ENCODE measurements at places on chromosomes 2 and 18.

DNA sequence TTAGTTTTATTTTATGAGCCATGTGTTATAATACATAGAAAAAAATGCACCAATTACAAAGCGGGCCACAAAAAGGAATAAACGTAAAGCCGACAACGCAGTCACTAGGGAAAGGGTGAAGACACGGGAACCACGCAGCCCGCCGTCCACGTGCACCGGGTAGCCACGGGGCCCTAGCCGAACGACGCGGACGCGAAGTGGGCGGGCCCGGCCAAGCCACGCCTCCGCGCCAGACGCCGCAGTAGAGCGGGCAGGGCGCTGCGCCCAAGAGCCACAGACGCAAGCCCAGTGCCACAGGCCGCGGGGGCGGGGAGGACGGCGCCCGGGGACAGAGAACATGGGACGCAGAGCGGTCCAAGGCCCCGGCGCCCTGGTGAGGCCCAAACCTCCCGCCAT lies at the start of gene DUSP28:
Gene DUSP28 (plus strand): TSS at position 274 of the 396 bp plus-strand sequence. CDS start 328 bp downstream, outside the sequence.
- DNase-seq, result peak; percentile 87

GRCh38 chr2:78132391-78133370 lies 610.5 kb upstream of the LRRTM4 start:
- no peak for DNase-seq

- no peak for DNase-seq
Measured at GRCh38 chr2:219155054-219155644, 5.5 kb downstream of the NHEJ1 start.

GRCh38 chr2:175107146-175107545 lies 60.9 kb downstream of the ATF2 start:
- DNase-seq, result no peak

DNA sequence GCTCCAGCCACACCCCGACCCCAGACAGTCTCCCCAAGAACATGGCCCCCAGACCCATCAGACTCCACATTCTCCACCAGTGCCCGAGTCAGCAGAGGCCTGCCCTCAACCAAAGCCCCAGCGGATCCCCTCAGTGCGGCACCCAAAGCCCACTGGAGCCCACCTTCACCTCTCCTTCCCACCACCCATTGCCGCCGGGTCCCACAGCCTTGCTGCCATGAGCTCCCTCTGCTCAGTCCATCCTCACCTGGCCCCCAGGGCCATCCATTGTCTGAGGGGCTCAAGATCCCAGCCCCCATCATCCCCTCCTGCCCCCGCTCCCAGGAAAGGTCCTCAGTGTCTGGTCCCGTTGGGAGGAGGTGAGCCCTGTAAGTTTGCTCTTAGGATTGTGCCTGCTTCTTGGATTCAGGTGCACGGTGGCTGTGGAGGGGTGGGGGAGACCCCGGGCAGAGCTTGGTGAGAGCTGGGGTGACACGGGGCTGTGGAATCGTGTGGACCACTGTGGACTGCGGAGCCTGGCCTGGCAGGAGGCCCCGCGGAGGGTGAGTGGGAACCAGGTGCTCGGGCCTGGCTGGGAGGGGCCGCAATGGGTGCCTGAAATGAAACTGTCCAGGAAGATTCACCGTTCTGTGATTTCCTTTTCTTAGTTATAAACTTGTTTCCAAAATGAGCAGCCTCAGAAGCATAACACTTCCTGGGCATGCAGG lies 32.7 kb upstream of the GPC1 start:
- peak; percentile 35 for DNase-seq

- DNase-seq, result no peak
Measured at GRCh38 chr18:21315741-21316197, 73.7 kb downstream of the GREB1L start.

- DNase-seq, result no peak
Measured at GRCh38 chr2:183040604-183041003, 2.3 kb upstream of the NCKAP1 start.

DNA sequence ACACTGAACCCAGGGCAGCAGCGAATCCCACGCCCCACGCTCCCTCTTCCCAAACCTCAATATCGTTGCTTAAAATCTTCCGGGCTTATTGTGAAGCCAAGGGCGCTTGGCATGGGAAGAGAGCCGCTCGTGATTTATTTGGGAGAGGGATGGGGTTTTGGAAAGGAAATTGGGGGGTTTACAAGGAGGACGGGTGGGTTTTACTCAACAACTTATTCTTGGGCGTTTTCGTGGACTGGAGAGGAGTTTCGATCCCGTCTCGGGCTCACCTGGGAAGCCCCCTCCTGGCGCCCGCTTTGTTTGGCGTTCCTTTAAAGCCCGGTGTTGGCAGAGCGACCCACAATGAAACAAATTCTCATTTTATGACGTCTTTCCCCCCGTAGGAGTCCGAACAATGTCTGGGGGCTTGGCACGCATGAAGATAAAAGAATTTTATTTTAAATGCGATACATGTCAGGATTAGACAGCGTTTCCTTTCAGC lies 135.3 kb downstream of the INSIG2 start:
- no peak for DNase-seq

- DNase-seq, result no peak
Measured at GRCh38 chr2:145760781-145761649, 1241.1 kb upstream of the ZEB2 start.

GRCh38 chr2:1806254-1806653 lies 61.9 kb upstream of the PXDN start:
- no peak for DNase-seq

DNA sequence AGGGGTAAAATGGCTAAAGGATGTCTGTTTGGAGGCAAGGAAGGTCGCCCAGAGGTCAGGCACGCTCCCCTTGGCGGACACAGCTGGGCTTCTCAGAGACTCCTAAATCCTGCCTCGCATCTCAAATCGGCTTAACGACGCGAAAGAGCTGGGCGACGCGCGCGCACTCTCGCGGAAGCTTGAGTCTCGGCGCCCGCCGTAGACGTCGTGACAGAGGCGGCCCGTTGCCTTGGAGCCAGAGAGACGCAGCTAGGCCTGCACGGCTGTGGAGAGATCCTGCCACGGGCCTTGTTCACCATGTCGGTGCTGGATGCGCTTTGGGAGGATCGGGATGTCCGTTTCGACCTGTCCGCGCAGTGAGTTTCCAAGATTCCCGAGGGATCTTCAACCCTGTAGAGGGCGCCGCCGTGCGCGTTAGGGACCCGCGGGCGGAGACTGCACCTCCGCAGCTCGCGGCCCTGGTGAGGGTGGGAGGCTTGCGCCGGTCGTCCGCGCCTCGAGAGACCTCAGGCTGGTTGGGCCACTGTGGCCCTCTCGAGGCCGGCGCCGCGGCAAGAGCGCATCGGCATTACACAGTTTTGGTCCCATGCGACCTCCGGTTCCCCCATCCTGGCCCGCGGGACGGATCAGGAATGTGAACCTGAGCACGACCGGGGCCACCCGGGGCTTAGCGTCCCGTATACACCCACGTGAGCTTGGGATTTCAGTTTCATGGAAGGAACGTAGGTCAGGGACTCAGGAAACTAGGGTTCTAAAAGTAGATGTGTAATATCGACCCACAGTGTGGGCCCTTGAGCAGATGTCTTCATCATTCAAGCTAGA lies at the start of gene BBS5:
Gene BBS5 (plus strand): TSS at position 238 of the 822 bp plus-strand sequence. CDS start 60 bp downstream, at position 298.
- DNase-seq, result peak; percentile 58

DNA sequence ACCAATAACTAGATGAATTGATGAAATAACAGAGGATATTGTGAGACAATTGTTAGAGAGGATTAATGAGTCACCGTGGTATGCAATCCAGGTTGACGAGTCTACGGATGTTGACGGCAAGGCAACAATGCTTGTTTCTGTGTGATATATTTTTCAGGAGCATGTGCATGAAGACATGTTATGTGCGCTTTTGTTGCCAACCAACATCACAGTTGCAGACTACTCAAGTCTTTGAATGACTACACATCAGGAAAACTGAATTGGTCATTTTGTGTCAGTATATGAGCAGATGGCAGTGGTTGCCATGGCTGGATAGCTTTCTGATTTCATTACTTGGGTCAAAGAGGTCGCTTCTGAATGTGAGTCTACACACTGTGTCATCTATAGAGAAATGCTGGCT lies 96.8 kb upstream of the CRACDL start:
- no peak for DNase-seq

All from CD8-positive, alpha-beta T cell (primary cell).